Activated effector memory CD4-positive, alpha-beta T cell treated with anti-CD3 and anti-CD28 coated beads, Interleukin-2, amount 50 U/mL, for 16 hours (primary cell): ENCODE measurements at places on chromosomes 3 and 15.

GRCh38 chr3:53140847-53141845, 10.9 kb upstream of the RFT1 start:
- DNase-seq = no peak

DNA sequence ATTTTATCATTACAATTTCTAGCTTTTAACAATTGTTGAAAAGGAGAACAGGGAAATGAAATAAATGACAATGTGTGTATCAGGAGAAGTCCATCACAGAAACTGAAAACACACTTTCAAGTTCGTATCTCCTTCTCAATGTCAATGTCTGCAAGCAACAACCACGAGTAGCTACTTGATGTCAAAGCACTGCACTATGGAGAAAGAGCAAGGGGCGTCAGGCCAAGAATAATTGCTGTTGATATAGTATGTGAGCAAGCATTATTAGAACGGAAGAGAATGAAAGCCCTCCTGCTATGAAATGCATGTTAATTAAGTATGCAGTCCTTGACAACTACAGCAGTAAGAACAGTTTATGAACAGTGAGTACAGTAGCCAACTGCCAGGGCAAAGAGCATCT, 1250.1 kb downstream of the ZPLD1 start:
- DNase-seq = no peak

DNA sequence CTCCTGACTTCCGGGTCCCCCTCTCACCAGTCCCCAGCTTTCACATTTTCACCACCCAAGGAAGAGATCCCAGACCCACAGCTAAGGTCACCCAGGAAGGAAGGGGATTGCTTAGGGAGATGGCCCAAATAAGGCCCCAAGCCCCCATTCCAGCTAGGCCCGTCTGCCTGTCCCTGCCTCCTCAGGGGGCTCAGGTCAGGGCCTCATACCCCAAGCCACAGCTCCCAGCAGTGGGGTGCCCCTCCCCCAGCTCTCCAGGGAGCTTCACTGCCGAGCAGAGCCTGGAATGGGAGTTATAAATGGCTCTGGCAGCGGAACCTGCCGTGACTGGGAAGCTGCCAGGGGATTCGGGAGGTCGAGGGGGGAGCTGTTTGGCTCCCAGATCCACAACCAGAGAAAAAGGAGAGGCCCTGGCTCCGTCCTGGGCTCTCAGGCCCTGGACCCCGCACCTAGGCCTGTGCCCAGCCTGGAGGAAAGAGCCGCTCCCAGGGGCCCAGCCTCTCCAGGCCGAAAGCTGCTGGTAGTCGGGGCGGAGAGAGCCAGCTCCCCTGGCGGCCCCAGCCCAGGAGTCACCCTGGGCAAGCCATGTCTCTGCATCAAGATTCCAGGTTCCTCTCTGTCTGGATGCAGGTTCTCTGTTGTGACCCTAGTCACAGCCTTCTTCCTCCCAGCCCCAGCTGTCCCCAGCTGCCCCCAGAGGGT, 550 bp downstream of the CCDC9B start:
- DNase-seq = no peak

- no peak for DNase-seq
These were observed 948.2 kb upstream of the CFAP20DC start for GRCh38 chr3:59998058-59998457.

DNA sequence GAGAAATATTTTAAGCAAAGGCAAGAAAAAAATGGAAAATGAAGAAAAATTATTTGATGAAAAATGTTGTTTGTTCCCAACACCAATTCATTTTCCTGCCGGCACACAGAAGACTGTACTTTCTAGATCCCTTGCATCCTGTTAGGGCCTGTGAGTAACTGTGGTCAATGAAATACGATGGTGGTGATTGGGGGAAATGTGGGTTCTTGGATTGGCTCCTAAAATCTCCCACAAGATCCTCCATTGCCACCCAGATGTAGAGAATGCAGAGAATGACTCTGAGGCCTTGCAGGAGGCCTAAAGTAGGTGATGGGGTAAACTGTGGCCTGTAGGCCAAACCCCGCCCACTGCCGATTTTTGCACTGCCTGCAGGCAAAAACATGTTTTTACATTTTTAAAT, 46.3 kb upstream of the C3orf70 start:
- no peak for DNase-seq

- DNase-seq = no peak
These were observed 108.8 kb downstream of the KBTBD8 start for GRCh38 chr3:67106874-67107273.

DNA sequence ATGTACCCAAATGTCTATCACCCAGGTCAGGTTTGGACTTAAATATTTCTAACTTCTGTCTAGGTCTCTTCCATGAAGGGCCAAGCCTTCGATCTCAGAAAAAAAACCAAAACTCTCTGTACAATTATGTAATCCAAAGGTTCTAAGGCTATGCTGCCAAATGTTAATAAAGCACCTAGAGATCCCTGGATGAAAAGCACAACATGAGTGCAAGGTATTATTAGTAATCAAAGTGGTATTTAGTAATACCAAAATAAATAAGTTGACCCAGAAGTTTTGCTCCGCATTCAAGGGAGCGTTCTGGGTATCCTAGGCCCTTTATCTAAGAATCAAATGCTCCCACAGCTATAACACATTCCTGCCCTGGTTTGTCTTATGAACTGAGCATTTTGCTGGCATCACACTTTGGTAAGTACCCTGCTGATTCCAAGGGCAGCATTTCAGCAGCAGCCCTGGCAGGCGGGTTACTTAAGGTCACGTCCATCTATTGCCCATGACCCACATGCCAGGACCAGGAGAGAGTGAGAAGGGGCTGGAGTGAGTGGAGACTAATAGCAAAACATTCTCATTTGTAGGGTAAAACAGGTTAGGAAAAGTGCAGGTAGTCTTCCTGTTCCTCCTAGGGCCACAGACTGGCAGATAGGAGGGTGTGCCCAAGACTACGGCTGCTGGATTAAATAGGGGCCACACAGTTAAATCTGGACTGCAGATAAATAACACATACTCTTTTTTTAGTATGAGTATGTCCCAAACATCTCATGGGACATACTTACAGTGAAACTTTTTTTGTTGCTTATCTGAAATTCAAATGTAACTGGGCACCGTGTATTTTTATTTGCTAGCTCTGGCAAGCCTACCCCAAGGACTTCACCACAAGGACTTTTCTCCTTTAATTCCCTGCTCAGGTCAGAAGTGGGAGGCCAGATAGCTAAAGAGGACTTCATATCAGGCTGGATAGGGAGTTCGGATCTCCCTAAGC, 76.0 kb upstream of the SNRK start:
- no peak for DNase-seq

- DNase-seq = no peak
These were observed 87.7 kb downstream of the ATP10A start for GRCh38 chr15:25775317-25775912.

- DNase-seq = peak; percentile 89
These were observed 50.9 kb downstream of the MYL3 start for GRCh38 chr3:46812237-46812791.

DNA sequence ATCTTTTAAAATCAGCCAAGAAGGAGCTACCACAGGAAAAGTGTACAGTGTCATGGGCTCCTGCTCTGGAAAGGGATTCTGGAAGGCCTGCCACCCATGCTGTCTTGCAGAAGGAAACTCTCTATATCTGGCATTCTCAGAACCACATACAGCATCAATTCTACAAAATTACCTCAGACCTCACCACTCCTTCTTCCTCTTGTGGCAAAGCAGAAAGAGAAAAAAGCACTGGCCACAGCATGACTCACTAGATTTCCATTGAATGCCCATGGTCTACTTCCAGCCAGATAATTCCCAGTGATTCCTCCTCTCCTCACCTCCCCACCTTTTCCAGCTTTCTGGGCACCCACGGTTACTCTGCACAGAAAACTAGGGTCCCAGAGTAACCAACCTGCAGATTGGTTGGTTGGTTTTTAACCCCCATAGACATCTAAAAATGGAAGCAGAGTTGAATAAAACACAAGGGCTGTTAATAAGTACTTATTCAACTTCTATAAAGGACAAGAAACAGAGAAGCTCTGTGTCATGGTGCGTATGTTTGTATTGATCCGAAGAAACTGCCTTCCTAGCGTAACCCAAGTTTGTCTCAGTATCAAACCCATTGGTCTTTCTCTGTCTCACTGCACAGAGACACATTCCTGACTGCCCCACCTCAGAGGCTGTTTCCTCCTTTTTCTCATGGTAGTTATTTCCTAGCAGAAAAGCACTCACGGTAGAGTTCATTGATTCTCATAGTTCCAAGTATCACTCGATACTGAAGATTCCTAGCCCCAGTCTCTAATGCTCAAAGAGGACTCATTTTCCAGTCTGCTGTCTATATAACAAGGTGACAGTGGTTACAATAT, 67.7 kb downstream of the LDHAL6B start:
- no peak for DNase-seq

- no peak for DNase-seq
These were observed 33.5 kb upstream of the HHATL start for GRCh38 chr3:42736081-42736480.

DNA sequence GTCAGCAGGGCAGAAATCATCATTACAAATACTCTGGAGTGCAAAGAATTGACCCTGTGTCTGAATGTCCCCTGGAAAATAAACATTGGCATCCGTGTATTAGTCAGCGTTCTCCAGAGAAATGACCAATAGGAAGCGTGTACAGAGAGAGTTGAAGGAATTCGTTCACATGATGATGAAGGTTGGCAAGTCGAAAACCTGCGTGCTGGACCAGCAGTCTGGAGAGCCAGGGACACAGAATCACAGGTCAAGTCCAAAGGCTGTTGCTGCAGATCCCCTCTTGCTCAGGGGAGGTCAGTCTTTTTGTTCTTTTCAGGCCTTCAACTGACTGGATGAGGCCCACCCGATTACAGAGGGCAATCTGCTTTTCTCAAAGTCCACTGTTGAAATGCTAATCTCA, 16.6 kb downstream of the GP9 start:
- no peak for DNase-seq

GRCh38 chr3:39146611-39147591, 6.5 kb downstream of the CSRNP1 start:
- DNase-seq = peak; percentile 91

DNA sequence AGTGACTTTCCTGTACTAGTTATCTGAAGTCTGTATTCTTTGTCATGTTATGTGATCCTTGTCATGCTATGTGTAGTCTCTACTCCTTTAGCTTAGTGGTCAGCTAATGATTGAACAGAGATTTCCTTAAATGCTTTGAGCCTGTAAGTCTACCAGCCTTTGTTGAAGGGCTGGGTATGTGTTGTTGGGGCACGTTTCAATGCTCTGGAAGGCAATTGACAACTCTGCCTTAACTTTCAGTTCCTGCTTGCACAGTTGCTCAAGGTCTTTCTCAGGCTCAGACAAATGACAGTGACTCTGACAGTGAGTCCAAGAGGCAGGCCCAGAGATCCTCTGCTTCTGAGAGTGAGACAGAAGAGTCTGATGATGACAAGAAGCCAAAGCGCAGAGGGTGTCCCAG, 89.3 kb downstream of the CHD2 start:
- DNase-seq = no peak

DNA sequence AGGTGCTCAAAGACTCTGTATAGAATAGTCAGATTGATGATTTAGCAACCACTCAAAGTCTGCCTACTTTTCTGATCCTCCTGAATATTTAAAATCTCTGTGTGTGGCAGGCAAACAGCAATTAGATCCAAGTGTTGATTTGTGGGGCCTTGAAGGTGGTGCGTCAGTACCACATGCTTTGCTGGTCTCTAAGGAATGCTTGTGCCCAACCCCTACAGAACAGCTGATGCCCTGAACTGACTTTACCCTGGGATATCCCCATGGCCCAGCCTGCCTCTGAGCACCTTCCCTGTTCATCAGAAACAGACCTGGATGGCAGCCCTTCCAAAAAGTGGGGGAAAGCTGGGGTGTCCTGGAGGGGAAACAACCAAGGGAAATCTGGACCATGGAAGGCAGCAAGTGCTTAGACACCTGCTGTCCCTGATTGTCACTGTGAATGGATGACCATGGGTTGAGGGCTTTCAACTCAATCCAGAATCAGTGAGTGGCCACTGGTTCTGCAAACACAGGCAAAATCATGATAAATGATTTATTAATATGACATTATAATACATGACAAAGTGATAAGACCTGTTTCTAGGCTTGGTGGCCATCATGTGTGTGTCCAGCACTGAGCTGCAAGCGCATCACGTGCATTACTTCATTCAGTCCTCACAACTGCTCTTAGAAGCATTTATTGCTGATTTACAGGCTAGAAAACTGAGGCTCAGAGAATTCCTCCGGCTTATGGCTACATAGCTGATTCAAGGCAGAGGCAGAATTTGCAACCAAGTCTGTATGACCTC, 76.1 kb upstream of the TPM1 start:
- no peak for DNase-seq

- no peak for DNase-seq
These were observed 48.5 kb upstream of the CHST2 start for GRCh38 chr3:143070977-143071551.

GRCh38 chr15:68428431-68428940, 3.5 kb downstream of the ITGA11 start:
- no peak for DNase-seq

- DNase-seq = no peak
These were observed 33.1 kb downstream of the TM2D3 start for GRCh38 chr15:101618851-101619614.

GRCh38 chr15:81024265-81024872, 23.6 kb downstream of the TLNRD1 start:
- no peak for DNase-seq

DNA sequence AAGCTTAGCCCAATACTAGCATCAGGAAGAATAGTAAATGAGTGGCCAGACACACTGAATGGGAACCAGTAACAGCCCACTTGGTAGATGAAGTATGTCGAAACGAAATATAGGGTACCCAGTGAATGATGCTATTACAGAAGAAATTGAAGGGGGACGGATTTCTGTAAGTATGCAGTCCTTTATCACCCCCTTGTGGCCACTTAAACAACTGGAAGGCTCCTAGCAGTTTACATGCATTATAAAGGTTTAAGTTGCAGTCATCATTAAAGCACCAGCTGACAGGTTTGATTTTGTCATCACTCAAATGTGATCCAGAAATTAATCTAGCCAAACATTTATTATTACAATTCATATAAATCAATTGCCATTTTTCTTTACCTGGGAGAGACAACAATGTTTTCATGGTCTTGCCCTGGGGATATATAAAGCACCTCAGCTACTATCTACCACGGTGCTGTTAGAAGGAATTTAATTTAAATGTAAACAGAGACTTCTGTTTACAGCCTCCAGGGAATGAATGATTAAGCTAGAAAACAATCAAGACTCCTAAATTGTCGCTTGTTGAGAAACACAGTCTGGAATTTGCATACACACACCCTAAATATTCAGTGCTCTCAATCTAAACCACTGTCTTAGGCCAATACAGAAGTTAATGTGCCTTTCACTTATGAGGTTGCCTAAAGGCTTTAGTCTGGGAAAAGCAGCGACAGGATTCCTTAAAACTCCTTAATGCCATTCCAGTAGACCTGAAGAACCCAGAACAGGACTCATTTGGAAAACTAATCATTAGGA, 7.8 kb downstream of the EIF1B start:
- DNase-seq = peak; percentile 65

GRCh38 chr15:98586066-98586465, 62.3 kb upstream of the IGF1R start:
- no peak for DNase-seq

DNA sequence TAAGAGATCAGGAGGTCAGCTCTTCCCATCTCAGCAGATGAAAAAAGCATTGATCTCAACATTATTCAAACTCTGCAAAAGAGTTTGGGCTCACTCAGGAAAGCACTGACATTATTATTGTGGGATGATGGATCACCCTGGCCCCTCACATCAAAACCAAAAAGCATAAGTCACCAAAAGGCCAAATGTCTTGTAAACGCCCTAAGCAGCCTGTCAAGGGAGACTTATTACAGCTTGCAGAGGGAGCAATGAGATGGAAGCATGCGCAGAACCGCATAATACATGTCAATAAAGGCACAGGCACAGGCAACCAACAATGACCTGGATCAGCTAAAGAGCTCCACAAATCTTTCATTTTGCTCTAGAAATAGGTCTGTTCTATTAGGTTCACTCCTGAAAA, 4.6 kb downstream of the FSIP1 start:
- DNase-seq = no peak
